ENCODE measurements at places on chromosomes 3 and 15. TPM values are rescaled to one million over a fixed set of nuclear protein-coding genes. Genes with fewer than 3 reads are reported as not detected.

DNA sequence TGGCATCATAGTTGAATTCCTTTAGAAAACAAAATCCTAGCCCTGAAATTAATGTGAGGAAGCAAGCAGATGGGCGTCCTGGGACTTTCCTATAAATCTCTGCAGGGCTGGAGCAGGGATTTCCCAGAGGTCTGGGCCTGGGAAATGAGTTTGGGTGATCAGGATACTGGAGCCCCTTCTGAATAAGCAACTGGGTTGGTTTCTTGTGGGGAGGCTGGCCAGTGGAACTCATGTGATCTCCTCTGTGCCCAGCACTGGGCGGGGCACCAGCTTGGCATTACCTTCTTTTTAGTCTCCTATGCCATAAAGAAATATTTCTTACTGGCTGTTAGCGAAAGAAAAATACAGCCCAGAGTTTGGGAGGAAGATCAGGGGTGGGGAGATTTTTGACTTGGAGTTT, 1.7 kb downstream of the THSD4 start:
- DNase-seq, result no peak

DNA sequence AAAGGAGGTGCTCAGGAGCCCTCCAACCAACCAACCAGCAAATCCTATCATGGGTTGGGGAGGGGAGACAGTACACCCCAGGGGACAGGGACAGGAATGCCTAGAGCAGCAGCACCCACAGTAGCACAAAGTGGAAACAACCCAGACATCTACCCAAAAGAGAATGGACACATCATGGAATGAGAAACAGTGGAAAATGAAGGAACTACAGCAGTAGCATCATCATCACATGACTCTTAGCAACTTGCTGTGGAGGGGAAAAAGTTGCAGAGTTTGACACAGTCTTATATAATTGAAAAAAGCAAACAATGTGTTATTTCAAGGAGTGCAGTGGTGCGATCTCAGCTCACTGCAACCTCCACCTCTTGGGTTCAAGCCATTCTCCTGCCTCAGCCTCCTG, 11.0 kb downstream of the C3orf22 start:
- no peak for DNase-seq

DNA sequence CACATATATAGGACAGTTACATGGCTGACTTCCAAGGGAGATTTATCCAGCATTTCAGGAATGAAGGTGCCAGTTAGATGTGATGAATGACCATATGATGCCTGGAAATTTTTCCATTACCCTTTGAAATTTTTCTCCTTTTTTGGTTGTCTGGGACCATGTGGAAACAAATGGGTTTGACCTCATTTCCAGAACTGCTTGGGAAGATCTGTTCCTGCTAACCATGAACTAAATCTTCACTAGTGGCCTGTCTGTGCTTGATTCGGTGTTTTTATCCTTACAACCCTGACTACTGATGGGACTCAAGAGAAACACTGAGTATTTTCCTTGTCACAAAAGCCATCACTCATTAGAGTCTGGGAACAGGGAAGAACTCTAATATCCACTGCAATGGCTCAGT, 409.4 kb downstream of the PDCD6IP start:
- DNase-seq, result no peak

DNA sequence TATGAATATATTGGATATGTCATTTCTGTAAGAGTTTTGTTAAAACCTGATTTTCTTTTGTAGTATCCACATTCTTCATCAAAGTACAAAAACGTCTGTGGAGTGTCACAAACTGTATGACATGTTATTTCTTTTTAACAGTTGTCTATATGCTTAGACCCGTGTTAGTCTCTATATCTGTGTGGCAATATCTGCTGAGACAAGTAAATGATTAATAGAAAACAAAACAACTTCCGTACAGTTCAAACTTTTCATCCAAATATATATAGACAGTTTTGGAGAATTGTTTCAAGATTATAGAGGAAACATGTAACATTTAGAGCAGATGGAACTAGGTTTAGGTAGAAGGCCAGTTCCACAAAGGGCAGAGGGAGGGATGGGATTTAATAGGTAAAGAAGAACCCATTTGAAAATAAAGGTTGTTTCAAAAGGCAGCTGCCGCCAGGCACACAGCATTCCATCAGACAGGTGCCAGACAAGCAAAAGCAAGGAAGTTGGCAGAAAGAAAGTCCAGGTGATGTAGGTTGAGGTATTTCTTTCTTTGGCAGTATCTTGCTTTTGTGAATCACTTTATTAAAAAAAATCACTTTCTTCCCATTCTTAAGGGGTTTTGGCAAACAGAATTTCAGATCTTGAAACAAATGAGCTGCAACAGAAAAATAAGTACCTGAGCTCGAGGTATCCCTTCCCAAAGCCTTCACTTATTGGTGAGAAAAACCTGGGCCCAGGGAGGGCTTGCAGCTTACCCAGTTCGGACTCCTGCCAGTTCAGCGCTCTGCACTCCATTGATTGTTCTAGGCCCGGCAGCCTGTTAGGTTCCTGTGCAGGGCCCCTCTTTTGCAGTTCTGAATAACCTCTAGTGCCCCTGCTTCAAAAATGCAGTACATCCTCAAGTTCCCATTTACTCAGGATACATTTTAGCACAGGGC, 49.0 kb downstream of the LRRN1 start:
- no peak for DNase-seq

- peak; percentile 46 for DNase-seq
Observed at GRCh38 chr3:37967260-37967881, 23.2 kb upstream of the VILL start.

The FANCD2 gene
- total RNA-seq, result 2.1 TPM

The HOMER2 gene
- total RNA-seq, result 75.3 TPM

The ECE2 gene
- total RNA-seq, result not detected

DNA sequence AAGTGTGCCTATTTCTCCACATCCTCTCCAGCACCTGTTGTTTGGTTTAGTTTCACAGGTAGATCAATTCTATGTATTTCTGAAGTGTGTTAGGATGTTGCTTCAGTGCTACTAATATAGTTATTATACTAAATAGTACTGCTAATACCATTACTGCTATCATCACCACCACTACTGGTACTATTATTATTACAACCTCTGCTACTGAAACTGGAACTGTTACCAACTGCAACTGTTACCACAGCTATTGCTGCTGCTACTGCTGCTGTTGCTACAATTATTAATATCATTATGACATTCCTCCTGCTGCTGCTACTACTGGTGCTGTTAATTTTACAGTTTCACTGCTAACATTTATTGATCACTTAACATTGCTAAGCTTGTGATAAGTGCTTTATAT, 8.3 kb upstream of the LMOD3 start:
- no peak for DNase-seq

GRCh38 chr3:38579141-38579540, 70.3 kb downstream of the SCN5A start:
- no peak for DNase-seq

DNA sequence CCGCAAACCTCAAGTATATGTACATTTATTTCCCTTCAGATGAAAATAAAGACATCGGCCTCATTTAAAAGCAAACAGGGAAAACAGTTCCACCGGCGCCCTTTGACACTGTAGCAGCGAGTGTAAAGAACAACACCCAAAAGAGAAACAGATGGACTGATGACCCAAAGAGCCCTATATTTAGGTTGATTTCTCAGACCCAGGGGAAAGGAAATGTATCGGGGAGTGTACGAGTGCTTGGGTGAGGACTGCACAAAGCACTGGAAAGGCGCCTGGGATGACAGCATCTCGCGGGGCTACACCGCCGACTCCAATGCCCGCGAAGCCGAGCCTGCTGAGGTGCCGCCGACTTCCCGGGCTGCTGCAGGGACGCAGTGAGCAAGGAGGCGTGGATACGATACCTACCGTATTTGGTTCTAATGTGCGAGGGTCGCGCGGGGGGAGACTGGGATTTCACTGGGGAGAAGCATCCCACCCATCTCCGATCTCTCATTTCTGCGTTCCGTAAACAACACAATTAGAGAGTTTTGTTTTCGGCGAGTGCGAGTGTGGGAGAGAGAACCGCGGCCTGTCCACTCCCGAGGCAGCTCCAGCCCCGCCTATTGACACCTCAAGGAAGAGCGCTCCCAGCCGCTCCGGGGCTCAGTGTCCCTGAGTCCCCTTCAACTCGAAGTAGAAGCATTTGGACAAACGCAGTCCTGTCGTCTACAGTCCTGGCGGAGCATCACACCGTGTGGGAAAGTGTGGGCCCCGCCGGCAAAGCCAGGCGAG, 2.0 kb downstream of the MECOM start:
- DNase-seq, result peak; percentile 47

DNA sequence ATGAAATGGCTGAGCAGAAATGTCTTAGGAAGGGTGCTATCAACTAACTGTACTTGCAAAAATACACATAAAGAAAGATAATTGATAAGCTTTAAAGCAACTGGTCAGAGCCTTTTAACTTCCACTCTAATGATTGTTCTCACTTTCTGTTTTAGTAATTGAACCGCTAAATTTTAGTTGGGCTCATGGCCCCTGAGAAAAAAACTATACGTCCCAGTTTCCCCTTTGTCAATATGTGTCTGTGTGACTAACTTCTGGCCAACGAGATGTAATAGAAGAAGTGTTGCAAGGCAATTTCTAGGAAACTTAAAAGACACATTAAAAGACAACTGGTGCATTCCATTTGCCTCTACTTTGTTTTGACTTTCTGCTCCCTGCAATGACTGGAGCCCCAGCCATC, 223.9 kb downstream of the NR1D2 start:
- no peak for DNase-seq

- no peak for DNase-seq
Observed at GRCh38 chr15:73021139-73021621, 31.1 kb upstream of the NEO1 start.

- DNase-seq, result no peak
Observed at GRCh38 chr3:102181175-102181920, 253.5 kb upstream of the ZPLD1 start.

The PROS1 gene
- 4.2 TPM for total RNA-seq

GRCh38 chr15:24878153-24878552, 76.6 kb upstream of the SNRPN start:
- DNase-seq, result peak; percentile 7

- DNase-seq, result no peak
Observed at GRCh38 chr15:78201281-78202190, 32.8 kb downstream of the ACSBG1 start.

The ADPRH gene
- 0.53 TPM for total RNA-seq

- no peak for DNase-seq
Observed at GRCh38 chr3:171416061-171416460, 44.1 kb downstream of the TNIK start.

DNA sequence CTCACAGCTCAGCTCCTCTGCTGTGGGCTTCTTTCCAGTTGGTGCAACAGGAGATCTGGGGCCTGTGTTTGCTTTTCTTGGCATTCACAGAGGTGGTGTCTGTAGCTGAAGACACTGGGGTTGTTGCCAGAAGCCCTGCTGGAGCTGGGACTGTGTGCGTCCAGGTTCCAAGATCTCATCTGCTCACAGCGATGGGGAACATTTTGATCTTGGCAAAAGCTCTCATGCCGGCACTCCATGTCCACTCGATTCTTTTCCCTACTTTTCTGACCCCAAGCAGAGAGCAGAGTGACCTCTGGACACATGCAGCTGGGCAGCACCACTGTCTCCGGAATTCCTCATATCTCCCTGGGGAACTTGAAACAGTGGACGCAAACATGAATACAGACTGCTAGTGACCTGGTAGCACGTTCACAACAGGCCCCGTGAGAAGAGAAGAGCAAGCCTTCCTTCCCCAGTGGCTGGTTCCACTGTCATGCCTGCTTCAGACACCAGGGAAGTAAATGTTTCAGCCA, 36.1 kb upstream of the MECOM start:
- DNase-seq, result no peak

The ITPKA gene
- total RNA-seq, result 3.1 TPM

GRCh38 chr3:13793451-13793850, 86.4 kb downstream of the WNT7A start:
- DNase-seq, result no peak

DNA sequence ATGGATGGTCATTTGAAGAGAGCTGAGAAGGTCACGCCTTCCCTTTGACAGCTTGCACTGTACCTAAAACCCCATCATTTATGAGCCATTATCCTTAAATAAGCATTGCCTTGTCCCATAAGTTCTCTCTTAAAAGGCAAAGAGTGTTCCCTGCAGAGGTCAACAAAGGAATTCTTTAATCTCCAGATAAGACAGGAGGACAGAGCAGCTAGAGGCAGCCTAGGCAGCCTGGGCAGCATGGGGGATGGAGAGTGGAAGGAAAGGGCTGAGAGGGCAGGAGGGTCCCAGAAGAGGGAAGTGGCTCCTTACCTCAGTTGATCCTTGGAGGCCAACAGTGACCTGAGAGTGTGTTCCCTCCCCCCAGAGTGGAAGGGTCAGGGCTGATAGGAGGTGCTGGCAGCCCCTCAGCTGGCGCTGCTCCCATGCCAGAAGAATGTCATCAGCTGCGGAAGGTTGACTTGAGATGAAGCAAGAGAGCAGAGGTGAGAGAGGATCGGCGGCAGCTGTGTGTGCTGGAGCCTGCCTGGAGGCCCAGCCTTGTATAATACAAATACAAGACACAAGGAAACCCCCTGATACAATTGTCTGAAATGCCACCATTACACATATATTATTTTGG, 12.8 kb downstream of the KBTBD13 start:
- DNase-seq, result no peak

- DNase-seq, result no peak
Observed at GRCh38 chr15:78210349-78210717, 24.0 kb downstream of the ACSBG1 start.

The ACAN gene
- total RNA-seq, result not detected

The PTH1R gene
- not detected for total RNA-seq

DNA sequence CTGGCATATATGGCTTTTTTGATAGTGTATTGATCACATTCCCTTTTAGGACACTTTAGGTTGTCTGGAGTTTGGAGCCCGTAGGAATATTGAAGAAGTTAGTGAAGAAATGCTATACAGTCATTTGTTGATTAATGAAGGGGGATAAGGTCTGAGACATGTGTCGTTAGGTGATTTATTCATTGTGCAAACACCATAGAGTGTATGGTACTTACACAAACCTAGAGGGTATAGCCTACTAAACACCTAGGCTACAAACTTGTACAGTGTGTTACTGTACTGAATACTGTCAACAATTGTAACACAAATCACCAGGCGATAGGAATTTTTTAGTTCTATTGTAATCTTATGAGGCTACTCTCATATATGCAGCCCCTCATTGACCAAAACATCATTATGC, 3.3 kb downstream of the TPM1 start:
- no peak for DNase-seq
